ENCODE measurements at places on chromosomes 2 and 18.

- no peak for DNase-seq
These were observed 4.8 kb downstream of the GCFC2 start for GRCh38 chr2:75705921-75706320.

DNA sequence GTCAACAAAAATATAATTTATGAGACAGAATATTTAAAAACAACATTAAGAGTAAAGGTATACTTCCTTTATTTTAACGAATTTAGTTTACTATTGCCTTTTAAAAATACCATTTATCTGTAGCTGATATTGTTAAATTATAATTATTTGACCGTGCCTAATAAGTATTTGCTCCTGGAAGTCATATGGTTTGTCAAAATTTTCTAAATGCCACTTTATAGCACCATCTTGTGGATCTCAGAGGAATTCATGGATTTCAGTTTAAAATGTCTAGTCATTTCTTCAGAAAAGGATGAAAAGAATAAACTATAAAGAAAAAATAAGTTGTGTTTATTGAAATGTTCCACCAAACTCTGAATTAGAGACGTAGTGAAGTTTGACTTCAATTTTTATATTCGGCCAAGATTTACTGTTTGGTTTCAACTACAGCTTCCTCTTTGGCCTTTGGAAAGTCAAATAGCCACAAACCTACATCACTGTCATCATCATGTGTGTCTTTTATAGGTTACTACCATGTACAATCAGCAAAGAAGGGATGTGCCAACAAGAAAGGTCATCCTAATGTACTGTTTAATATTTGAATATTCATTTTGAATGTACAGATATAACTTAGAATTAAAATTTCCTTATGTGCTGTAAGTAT, 10.3 kb upstream of the FTCDNL1 start:
- DNase-seq = no peak

- peak; percentile 67 for DNase-seq
These were observed 106.9 kb downstream of the FBXO15 start for GRCh38 chr18:74040459-74041332.

DNA sequence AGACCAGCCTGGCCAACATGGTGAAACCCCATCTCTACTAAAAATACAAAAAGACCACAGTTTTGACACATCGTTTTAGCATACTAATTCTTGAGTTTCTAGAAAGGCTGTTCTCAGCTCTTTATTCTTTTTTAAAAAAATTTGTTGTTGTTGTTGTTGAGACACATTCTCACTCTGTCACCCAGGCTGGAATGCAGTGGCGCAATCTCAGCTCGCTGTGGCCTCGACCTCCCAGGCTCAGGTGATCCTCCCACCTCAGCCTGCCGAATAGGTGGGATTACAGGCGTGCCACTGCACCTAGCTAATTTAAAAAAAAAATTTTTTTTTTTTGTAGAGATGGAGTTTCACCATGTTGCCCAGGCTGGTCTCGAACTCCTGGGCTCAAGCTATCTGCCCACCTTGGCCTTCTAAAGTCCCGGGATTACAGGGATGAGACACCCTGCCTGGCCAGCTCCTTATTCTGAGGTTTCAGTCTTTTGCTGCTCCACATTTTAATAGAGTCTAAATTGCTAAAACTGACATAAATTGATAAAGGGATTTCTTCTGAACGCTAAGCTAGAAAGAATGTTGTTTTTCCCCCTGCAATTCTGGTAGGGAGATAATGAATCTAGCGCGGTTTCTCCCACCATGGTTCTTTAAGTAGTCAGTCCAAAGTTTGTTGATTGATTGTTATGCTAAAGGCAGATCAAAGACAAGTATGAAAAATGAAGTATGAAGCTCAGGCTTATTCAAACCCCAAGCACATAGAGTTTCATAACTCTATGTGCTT, 32.6 kb upstream of the CABLES1 start:
- DNase-seq = no peak

DNA sequence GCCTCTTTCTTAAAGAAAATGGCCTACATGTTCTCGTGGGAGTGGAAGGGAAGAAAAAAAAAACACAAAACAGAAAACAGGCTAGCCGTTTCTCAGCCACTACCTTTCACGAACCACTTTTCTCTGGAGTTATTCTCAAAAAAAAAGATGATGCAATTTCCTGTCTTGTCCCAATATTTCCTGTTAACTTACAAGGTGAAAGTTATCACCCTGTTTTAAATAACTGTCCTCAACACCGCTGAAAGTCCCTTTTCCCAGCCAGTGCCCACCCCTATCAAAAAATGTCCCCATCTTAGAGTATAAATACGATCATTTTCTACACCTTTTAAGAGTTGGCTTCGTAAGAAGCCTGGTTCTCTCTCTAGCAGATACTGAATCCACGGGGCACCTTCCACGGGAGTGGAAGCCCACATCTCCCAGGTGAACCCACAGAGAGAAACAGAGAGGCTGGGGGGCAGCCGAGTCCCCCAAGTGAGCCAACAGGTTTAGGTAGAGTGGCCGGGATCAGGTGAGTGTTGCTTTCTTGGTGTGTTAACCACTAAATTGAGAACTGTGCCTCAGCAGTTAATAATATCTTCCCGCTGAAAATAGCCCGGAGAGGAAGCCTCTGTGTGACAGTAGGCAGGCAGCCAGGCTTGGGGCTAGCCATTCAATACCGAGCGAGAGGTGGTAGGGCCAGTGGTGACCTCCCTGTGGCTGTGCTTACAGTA, 15.9 kb downstream of the SMAD7 start:
- DNase-seq = no peak

GRCh38 chr2:156021146-156022040, 311.1 kb downstream of the NR4A2 start:
- DNase-seq = no peak

- DNase-seq = no peak
These were observed 74.4 kb downstream of the ANKRD12 start for GRCh38 chr18:9210966-9211365.

GRCh38 chr2:50335852-50336251, 696.1 kb downstream of the NRXN1 start:
- DNase-seq = no peak

DNA sequence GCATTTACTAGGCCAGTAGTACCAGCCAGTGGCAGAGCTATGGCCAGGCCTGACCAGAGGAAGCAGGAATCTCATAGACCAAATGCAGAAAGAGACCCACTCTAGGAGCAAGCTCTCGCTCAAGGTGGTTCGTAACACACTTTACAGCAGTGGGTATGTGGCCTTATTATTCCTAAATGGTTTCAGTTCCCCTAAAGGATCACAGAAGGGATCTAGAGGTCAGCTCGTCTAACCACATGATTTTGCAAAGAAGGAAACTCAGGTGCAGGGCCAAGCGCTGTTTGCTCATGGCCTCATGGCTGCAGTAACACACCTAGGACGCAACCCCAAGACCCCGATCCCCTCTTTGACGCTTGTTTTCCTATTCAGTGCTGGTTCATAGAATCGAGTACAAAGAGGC, 65.5 kb upstream of the ATG16L1 start:
- DNase-seq = no peak

DNA sequence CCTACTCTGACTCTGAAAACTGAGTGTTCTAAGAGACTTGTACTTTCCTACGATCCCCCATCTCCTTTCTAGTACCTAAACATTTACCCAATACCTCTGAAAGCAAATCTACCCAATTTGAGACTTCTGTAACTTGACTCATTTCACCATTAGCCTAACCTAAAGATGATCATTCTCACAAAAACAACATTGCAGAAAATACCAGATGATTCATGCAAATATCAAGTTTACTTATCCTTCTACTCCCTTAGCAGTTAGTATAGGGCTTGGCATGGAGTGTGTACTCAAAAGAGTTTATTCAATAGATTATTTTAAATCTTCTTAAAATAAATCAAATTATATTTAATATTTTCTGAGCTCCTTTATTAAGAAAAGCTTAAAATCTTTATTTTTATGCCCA, 89.6 kb downstream of the NR4A2 start:
- DNase-seq = no peak

DNA sequence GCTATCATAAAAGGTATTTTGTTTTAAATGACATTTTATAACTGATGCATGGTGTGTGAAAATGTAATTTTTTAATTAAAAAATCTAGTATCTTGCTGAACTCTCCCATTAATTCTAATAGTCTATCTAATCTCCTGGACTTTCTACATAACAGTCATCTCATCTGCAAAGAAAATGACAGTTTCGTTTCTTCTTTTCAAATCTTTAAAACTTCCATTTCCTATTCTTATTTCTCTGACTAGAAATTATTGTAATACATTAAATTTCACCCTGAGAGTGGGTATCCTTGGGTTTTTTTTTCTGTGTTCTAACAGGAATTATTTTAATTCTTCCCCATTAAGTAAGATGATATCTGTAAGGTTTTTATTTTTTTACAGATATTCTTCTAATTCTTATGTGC, 120.1 kb downstream of the KCNF1 start:
- DNase-seq = no peak

DNA sequence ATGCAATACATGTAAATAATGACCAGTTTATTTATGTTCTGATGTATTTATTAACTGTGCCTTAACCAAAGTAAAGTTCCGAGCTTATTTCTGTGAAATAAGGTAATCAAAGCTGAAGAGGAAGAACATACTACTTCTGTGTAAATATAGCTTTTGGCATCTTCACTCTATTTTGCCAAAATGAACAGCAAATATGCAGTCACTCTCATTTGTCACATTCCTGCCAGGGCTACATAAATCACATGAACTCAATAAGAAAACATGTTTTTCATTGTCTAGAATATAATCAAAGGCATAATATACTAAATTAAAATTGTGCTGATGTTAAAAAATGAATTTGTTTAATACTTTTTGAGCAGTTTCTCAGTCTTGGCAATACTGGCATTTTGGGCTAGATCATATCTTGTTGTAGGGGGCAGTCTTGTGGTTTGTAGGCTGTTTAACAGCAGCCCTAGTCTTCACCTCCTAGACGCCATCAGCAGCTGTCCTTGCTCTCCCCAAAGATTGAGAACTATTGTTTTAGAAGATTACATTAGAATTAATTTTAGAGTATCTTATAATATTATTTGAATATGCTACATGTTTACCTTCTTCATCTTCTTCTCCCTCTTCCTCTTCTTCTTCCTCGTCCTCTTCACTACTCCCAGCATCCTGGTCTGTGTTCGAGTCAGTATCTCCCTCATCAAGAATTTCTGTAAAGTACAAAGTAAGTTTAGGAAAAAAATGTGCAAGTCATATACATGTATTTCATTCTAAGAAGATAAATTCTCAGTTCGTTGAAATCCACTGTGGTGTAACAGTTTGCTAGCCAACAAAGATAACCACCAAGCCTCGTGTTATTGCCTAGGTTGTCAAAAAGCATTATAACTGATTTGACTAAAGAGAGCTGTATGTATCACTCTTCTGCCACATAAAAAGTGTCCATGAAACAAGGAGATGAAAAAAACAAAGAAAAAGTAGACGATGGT, 41.5 kb downstream of the CWC22 start:
- no peak for DNase-seq

DNA sequence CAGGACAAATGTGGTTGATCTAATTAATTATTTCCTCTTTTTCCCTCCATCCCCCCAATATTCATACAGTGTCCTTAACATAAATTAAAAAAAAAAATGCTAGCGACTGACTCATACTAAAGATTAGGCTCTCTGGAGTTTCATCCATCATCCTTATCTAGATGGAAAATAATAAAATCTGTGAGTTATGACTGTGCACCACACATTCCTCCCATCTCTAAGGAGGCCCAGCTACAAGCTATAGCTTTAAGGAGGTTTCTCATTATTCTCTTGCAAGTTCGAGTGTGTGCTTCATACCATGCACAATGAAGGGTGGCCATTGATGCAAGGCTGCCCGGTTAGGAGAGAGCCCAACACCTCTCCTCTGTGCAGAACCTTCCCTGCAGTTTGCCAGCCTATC, 77.3 kb downstream of the XDH start:
- DNase-seq = no peak

GRCh38 chr2:190256087-190256486, 63.5 kb downstream of the HIBCH start:
- no peak for DNase-seq

DNA sequence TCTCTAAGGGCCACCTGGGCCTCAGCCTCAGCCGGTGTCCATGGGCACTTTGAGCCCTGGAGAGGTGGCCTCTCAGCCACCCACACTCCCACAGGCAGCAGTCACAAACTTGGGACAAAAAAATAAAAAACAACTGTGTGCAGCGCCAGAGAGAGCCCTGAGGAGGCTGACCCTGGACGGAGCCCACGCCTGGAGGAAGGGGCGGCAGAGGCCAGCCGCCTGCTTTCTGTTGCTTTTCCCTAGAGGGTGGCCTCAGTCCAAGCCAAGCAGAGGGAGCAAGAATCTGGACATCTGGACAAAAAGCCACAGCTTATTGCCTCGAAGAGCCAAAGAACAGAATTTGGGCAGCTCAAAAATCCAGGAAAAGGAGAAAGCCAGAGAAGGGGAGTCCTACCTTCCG, 43.3 kb upstream of the LDLRAD4 start:
- DNase-seq = no peak

DNA sequence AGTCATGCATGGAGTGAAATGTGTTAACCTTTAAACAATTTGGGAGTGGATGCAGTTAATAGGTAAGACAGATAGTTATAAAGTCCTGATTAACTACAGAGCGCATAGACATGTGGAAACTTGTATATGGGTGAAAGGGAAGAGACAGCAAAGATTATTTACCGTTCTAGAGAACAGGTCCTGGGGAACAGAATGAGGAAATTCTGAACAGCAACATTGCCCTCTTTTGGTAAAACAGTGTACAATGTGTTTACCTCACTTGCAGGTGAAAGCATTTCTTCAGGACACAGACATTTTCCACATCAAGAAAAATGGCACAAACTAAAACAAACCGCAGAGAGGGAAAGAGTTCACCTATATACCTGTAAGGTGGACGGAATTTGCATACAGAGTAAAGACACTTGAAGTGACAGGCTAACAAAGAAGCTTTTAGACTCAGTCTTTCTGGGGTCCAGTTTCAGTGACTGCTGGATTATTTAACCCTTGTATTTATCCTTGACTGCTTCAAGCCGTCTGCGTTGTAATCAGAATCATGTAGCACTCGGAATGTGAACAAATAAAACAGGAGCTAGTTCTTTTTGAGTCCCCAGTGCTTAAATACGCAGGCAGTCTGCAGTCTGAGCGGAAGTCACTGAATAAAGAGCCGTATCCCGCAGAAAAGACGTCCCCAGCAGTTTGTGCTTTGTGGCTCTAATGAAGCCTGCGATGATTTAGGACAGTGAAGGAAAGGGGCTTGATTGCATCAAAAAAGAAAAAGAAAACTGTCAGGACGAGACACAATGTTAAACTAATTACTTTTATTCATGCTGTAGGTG, 364.8 kb upstream of the GALNT5 start:
- no peak for DNase-seq

DNA sequence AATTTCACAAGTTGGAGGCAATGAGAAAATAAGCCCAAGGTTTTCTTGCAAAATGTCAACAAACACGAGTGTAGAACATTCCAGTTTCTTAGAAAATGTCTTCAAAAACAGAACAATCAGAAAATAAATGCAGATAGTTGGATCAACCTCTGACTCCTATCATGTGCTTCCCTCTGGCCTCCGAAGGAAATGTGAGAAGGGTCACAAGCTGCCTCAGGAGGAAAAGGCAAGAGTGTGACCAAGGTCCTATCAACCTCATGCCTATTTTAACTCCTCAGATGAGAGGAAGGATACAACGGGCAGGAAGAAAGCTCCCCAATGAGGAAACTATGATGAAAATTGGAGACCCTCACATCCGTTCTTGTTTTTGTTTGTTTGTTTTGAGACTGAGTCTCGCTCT, 7.9 kb downstream of the SCYGR5 start:
- DNase-seq = no peak

- DNase-seq = no peak
These were observed 3.4 kb downstream of the MBP start for GRCh38 chr18:77129150-77129551.

GRCh38 chr18:23524213-23524707, 20.9 kb downstream of the RMC1 start:
- no peak for DNase-seq

Data from stimulated activated CD4-positive, alpha-beta T cell treated with anti-CD3 and anti-CD28 coated beads, Interleukin-12 subunit alpha, Interleukin-12 subunit beta, amount 100 ng/mL, for 48 hours (primary cell).